Progenitor cell of endocrine pancreas (in vitro differentiated cells): ENCODE measurements at places on chromosomes 12 and 14. TPM values are rescaled to one million over a fixed set of nuclear protein-coding genes. Genes with fewer than 3 reads are reported as not detected.

Gene KRT71
- total RNA-seq: not detected in 2 replicates

Gene CRADD
- total RNA-seq: 11.4 and 11.7 TPM in 2 replicates

Gene HOXC12
- total RNA-seq: not detected in 2 replicates

Gene ASB2
- total RNA-seq: not detected in 2 replicates

Gene POTEG
- total RNA-seq: not detected in 2 replicates

Gene RNF212B
- total RNA-seq: not detected in 2 replicates

Gene C12orf54
- not detected in 2 replicates for total RNA-seq

Gene RCOR1
- total RNA-seq: 36.4 and 41.9 TPM in 2 replicates

Gene HOXC4
- total RNA-seq: 19.6 and 19.8 TPM in 2 replicates

Gene SLCO1B1
- 0.17 and 0.69 TPM in 2 replicates for total RNA-seq

Gene ACSM4
- total RNA-seq: not detected in 2 replicates

Gene PRB2
- not detected in 2 replicates for total RNA-seq

Gene PRORP
- total RNA-seq: 40.2 and 50.9 TPM in 2 replicates

Gene SPIC
- total RNA-seq: not detected in 2 replicates
